ENCODE measurements at places on chromosomes 16 and 17.

DNA sequence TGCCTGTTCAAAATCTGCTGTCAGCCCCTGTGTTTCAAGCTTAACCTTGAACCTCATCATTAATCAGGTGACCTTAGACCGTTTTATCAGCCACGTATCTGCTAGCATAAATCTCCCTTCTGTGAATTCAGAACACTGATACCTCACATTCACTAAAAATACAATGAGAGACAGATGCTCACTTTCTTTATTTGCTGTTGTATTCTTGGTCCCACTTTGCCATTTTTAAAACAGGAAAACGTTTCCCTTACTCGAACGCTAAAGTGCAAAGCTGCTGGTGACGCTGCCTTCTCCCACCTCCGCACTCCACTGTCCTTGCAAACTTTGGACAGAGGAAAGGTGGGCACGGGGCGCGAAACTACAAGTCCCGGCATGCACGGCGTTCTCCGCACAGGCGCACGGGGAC, 220 bp upstream of the ARHGAP44 start:
- no peak for DNase-seq

- no peak for DNase-seq
Observed at GRCh38 chr17:48549914-48550501, 5.1 kb upstream of the HOXB2 start.

- no peak for DNase-seq
Observed at GRCh38 chr16:57231821-57232350, 13.2 kb upstream of the ARL2BP start.

GRCh38 chr17:49508061-49508865, 13.2 kb downstream of the NGFR start:
- no peak for DNase-seq

DNA sequence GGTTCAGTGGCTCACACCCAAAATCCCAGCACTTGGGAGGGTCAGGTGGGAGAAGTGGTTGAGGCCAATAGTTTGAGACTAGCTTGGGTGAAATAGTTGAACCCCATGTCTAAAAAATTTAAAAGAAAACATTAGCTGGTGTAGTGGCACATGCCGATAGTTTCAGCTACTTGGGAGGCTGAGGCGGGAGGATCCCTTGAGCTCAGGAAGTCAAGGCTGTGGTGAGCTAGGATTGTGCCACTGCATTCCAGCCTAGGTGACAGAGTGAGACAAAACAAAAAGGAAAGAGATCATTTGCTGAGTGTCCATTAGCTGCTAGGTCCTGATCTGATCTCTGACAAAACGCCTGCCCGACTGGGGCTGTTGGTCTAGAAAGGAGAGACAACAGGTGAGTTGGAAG, 14.1 kb upstream of the DBNDD1 start:
- DNase-seq: no peak

GRCh38 chr17:17416400-17417360, 60.1 kb upstream of the MED9 start:
- DNase-seq: no peak

- DNase-seq: peak; percentile 37
Observed at GRCh38 chr17:79923974-79924638, 84.9 kb upstream of the CBX4 start.

GRCh38 chr17:41199421-41200078, 9.9 kb downstream of the KRTAP9-1 start:
- DNase-seq: no peak

- peak; percentile 16 for DNase-seq
Observed at GRCh38 chr17:79946352-79947231, 89.1 kb downstream of the TBC1D16 start.

DNA sequence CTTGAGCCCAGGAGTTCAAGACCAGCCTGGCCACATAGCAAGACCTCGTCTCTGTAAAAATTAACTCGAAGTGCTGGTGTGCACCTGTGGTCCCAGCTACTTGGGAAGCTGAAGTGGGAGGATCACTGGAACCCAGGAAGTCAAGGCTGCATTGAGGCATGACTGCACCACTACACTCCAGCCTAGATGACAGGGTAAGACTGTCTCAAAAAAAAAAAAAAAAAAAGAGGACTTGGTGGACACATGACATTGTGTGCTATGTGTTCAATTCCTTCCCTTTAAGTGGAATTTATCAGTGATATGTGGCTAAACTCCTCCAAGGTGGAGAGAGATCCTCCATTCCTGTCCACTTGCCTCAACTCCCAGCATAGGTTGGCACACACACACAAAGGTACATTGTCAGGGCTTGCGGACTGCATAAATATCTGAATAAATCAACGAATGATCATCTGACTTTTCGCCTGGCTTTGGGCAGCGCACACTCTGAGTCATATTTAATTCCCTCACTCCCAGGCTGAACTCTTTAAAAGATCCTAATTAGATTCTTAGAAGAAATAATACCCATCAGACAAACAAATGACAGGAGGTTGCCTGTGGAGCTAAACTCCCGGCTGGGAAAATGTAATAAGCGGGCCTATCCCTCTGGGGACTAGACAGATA, 25.0 kb upstream of the SYT17 start:
- no peak for DNase-seq

Data from activated T-cell treated with anti-CD3 and anti-CD28 coated beads, Interleukin-2, amount 50 U/mL, for 1 hour (primary cell).